SHP77 (cell line): ENCODE measurements at places on chromosomes 11 and 22.

DNA sequence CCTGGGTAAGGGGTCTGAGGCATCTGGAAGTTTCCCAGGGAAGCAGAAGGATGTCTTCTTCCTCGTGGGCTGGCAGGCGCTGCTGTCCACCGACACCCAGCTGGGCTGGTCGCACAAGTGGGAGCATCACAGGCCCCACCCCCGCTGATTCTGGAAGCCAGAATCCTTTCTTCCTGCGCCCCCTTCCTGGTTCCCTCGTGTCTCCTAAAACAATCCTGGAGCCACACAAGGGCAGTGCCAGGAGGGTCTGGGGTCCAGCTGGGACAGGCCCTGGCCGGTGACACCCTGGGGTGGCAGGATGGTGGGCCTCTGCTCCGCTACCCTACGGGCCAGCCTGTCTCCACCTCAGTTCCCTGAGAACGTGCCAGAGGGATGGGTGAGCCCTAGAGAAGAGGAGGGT lies 4.2 kb downstream of the LSP1 start:
- no peak for DNase-seq

GRCh38 chr11:46383974-46384701 lies 2.7 kb downstream of the MDK start:
- DNase-seq: no peak

GRCh38 chr11:100353083-100353482 lies 334.0 kb upstream of the ARHGAP42 start:
- no peak for DNase-seq

- no peak for DNase-seq
These were observed 59.2 kb downstream of the MED15 start for GRCh38 chr22:20566420-20567260.

DNA sequence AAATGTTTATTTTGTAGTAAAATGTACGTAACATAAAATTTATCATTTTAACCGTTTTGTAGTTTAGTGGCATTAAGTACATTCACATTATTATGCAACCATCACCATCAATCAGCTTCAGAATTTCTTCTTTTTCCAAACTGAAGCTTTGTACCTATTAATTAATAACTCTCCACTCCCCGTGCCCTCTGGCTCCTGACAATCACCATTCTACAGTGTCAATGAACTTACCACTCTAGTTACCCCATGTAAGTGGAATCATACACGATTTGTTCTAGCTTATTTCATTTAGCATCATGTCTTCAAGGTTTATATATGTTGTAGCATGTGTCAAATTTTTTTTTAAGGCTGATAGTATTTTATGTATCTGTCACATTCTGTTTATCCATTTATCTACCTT lies 9.7 kb downstream of the TBCEL start:
- DNase-seq: no peak

GRCh38 chr11:123253223-123253622 lies 58.2 kb upstream of the CLMP start:
- no peak for DNase-seq

GRCh38 chr11:18790883-18791206 lies 753 bp downstream of the PTPN5 start:
- no peak for DNase-seq

DNA sequence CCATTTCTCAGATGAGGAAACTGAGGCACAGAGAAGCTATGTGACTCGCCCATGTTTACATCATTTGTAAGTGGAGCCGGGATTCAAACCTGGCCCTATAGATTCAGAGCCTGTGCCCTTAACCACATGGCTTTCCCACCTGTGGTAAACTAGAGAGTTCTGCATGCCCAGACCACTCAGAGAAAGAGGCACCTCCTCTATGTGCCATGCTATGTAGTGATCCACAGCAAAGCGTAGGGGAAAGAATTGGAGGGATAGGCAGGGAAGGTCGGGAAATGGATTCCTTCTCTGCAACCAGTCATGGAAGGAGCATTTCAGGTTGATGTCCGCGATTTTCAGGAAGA lies 15.4 kb upstream of the POU2AF2 start:
- no peak for DNase-seq

DNA sequence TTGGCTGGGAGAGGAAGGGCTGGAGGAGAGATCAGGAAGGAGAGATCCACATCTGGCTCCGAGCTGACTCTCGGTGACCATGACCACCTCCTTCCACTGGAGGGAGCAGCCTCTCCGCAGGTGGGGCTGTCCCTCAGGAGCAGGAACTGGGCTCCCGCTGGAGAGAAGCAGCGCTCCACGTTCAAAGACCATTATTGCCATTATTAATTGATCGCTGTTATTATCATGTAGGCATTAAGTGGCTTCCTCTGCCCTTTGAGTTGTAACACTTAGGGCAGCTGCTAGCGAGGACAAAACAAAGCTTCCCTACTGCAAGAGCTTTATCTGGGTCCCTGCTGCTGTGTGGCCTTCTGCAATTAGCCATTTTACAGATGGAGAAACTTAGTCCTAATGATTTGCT lies 251.9 kb downstream of the ST3GAL4 start:
- no peak for DNase-seq

- no peak for DNase-seq
These were observed 100.1 kb downstream of the RDX start for GRCh38 chr11:110196241-110196754.

DNA sequence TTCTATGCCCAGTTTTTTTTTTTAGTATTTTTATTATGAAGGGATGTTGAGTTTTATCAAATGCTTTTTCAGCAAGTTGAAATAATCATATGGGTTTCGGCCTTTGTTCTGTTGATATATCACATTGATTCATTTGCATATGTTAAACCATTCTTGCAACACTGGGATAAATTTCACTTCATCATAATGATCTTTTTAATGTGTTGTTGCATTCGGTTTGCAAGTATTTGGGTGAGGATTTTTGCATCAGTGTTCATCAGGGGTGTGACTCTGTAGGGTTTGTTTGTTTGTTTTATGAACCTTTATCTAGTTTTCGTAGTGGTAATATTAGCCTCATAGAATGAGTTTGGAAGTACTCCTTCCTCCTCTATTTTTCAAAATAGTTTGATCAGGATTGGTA lies 103.5 kb downstream of the TTC28 start:
- no peak for DNase-seq

DNA sequence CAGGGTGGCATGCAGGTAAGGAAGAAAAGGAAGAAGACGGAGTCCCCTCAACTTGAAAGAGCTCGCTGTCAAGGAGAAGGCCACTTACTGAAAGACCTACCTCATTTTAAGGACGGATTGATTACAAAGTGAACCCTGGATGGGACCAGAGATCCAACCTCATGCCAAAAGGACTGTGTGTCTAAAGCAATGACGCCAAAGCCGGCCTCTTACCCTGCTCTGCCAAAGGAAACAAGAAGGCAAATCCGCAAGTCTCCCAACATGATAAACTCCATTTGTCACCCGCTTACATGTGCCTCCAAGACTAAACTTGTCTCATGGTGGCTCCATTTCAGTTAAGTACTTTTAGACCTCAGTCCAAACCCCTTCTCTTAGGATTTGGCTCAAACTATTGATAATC lies 148.7 kb upstream of the MTMR2 start:
- no peak for DNase-seq

GRCh38 chr22:30945653-30946052 lies 22.9 kb downstream of the MORC2 start:
- no peak for DNase-seq

DNA sequence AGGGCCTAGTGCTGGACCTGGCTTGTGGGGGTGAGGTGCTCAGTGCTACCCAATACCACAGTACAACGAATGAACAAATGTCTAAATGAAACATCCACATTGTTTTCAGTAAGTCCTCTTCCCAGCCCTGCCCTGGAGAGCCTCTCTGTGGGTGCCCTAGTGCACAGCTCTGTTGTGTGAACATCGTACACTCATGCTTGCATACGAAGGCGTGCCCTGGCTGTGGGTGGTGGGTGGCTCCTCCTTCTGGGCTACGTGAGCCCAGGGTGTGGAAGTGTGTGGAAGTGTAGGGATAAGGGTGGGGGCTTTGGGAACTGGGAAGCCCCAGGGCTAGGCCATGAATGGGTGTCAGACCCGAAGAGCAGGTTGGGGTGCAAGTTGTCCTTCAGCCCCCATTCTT lies 592 bp upstream of the NLRX1 start:
- no peak for DNase-seq

DNA sequence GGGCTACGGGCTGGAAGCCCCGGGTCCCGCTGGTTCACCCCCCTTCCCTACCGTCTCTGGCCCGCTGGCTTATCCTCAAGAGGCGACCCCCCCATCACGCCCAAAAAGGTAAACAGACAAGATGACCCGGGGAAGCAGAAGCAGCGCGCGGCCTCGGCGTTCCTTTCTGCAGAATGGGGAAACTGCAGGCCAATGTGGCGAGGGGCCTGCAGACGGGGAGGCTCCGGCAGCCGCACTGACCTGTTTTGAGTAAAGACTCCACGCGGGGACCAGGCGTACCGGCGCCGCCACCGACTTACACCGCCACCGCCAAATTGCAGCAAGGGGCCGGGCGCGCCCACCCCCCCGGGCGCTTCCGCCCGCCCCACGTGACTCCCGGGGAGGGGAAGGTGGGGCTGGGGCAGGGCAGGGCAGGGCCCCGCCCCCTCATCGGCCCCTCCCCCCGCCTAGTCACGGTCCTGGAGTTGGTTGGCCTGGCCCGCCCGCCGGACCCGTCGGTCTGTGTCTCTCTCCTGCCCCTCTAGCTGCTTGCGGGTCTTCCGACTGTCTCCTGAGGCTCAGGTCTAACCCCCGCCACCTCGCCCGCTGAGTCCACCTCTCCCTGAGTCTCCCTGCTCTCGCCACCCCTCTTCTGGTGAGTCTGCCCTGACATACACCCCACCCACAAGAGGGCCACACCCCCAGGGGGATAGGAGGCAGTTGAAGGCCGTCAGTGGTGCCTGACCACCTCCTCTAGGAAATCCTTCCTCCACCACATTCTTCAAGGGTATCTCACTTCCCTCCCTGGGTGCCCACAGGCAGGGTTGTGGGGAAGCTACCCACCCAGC lies at the start of gene ARAP1:
Gene ARAP1 (minus strand): TSS at position 321 of the 827 bp plus-strand sequence. CDS start 25,280 bp downstream, outside the sequence.
- peak; percentile 82 for DNase-seq

- DNase-seq: no peak
These were observed 59.5 kb downstream of the LRRC74B start for GRCh38 chr22:21105294-21105693.

DNA sequence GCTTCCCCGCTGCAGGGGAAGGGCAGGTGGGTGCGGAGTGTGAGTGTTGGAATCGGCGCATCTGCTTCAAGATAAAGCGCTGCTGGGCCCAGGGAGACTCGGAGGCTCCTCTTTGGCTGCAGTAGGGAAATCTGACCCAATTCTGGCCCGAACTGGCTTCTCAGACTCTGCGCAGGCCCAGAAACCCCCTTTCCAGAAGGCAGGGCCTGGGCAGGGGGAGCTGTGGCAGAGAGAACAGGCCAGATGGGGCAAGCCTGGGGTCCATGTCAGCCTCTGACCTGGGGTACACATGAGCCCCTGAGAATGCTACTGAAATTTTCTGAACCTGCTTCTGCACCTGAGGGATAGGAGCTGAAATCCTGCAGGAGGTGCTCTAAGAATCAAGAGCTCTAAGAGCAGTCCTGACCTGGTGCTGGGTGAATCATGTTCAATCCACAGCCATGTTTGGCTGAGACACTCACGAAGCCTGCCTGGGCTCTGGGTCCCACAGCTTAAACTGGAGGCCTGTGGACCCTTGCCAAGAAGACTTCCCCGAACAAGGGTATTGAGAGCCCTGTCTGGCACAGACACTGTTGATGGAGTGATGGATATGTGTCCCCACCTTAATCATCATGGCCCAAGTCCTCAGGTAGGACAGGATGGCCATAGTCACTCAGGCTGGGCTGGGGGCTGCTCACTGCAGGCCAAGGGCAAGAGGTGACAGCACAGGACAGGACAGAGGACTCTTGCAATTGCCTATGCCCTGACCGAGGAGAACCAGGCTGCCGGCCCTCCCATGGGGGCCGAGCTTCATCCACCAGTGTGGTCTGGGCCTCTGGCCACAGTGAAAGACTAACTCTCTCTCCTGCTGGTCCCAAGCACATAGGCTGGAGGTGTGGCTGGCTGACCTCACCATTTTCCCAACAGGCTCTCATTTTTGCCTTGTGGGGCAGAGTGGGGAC lies 6.9 kb downstream of the RAB3IL1 start:
- DNase-seq: no peak

DNA sequence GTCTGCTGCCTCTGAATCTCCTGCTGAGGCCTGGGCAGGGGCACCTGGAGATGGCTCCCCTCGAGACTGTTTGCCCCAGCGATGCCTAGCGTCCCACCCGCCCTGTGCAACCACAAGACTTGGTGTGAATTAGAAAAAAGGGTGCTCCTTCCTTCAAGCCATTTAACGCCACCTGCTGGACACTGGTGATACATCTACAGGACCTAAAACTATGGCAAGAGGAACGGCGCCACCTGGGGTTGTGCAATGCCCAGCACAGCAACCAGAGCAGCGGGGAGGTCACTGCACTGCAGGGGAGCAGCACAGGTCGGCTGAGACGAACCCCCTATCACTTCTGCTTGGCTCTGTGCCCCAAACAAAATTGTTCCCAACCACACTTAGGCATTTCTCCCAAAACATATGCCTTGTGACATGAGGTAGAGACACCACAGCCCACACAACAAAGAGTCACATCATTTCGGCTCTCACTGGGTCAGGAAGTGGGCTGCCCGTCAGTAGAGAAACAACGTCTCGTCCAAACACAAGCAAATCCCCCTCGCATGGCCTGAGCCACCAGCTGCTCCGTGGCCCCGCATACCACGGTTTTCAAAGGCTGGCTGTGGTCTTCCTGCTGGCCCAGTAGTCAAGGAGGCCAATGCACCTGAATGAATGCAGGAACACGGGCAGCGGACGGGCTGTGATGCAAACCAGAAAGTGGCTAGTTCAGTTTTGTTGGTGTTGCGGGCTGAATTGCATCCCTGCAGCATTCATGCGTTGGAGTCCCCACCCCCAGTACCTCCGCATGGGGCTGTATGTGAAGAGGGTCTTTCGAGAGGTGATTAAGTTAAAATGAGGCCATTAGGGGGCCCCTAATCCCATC lies 171.9 kb downstream of the SHANK2 start:
- DNase-seq: peak; percentile 80

DNA sequence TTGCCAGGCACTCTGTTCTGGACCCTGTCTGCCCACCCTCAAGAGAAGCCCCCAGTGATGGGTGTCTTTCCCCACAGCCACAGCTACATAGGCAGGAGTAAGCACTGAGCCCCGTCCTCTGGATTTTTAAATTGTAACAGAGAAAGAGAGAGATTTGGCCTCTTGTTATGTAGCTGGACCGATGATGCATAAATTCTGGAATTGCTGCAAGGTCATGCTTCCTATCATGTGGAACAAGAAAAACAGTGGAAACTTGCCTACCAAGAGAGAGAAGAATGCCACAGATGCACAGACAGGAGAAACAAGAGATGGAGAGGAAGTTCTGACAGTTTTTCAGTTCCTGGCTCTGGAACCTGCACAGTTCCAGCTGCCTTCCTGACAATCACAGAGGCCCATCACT lies 150.2 kb downstream of the ETS1 start:
- no peak for DNase-seq

DNA sequence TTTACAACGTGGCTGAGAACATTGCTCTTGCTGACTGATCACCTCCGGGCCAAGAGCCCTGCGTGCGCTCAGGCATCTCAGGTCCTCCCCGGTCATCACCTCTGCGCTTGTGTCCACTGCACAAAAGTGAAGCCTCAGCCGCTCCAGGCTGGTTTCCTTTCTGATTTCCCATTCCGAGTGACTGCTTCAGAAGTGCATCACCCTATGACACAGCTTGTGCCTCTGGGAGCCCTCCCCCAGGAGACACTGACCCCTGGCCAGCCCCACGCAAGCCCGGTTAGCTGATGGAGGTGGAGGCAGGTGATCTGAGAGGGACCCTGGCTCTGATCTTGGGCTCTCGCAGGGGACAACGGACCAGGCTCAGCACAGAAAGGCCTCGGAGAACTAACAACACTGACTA lies 38.3 kb upstream of the GNB1L start:
- no peak for DNase-seq
